ENCODE measurements at places on chromosomes 2 and 18.
A peak's percentile ranks its signal among the peaks of the same experiment; 100 is the strongest.

- H3K27ac ChIP-seq: no peak overlapping the region
- DNase-seq: no peak
- no peak overlapping the region for H3K4me3 ChIP-seq
Observed at GRCh38 chr2:110140401-110140800, 24.8 kb upstream of the MALL start.

- DNase-seq: peak; percentile 56
- H3K4me3 ChIP-seq: no peak overlapping the region
- H3K36me3 ChIP-seq: no peaks in the 10 kb centered on the region
Observed at GRCh38 chr2:156110890-156111289, 221.6 kb downstream of the NR4A2 start.

DNA sequence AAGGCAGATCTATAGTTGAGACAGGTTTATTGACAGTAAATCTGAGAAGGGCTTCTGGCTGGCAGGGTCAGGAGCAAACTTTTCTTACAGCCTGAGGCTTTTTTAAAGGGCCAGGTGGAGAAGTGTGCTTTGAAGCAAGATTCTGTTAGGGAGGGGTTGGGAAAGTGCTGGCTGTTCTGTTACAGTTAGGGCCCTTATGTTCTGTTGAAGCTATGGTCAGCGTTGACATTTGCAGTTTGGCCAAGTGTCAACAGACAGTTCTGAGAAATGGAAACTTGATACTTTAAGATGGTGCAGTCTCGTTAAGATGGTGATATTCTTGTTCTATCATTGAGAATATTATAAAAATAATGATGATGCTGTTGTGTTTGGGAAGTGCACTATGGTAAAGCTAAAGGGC is 154.2 kb downstream of the RDH14 start:
- no peaks in the 10 kb centered on the region for H3K36me3 ChIP-seq
- DNase-seq: no peak
- no peak overlapping the region for H3K4me3 ChIP-seq

GRCh38 chr2:236342951-236343350 is 78.7 kb upstream of the ASB18 start:
- H3K27ac ChIP-seq: no peak overlapping the region
- no peak for DNase-seq
- no peaks in the 10 kb centered on the region for H3K36me3 ChIP-seq
- no peaks in the 10 kb centered on the region for H3K27me3 ChIP-seq
- H3K4me3 ChIP-seq: no peak overlapping the region

- no peak overlapping the region for H3K27ac ChIP-seq
- H3K36me3 ChIP-seq: no peaks in the 10 kb centered on the region
- no peaks in the 10 kb centered on the region for H3K27me3 ChIP-seq
- no peak for DNase-seq
- no peaks in the 10 kb centered on the region for H3K4me1 ChIP-seq
Observed at GRCh38 chr2:54271843-54272627, 16.0 kb upstream of the TSPYL6 start.

GRCh38 chr18:2540575-2540974 is 30.7 kb downstream of the METTL4 start:
- no peak for DNase-seq
- no peaks in the 10 kb centered on the region for H3K36me3 ChIP-seq
- peaks cover 5% of the 10 kb centered on the region for H3K4me1 ChIP-seq
- no peak overlapping the region for H3K4me3 ChIP-seq
- no peak overlapping the region for H3K27ac ChIP-seq
- no peaks in the 10 kb centered on the region for H3K27me3 ChIP-seq

Data from trophoblast cell (in vitro differentiated cells and primary cell).